Neural progenitor cell (in vitro differentiated cells): ENCODE measurements at places on chromosomes 1 and 21.
A peak's percentile ranks its signal among the peaks of the same experiment; 100 is the strongest.

- DNase-seq = no peak
- peaks cover 12% of the 10 kb centered on the region for H3K4me1 ChIP-seq
- H3K27ac ChIP-seq = no peak overlapping the region
- peaks cover 48% of the 10 kb centered on the region for H3K27me3 ChIP-seq
- no peak overlapping the region for H3K4me3 ChIP-seq
These were observed 7.7 kb downstream of the TLR5 start for GRCh38 chr1:223135176-223135942.

DNA sequence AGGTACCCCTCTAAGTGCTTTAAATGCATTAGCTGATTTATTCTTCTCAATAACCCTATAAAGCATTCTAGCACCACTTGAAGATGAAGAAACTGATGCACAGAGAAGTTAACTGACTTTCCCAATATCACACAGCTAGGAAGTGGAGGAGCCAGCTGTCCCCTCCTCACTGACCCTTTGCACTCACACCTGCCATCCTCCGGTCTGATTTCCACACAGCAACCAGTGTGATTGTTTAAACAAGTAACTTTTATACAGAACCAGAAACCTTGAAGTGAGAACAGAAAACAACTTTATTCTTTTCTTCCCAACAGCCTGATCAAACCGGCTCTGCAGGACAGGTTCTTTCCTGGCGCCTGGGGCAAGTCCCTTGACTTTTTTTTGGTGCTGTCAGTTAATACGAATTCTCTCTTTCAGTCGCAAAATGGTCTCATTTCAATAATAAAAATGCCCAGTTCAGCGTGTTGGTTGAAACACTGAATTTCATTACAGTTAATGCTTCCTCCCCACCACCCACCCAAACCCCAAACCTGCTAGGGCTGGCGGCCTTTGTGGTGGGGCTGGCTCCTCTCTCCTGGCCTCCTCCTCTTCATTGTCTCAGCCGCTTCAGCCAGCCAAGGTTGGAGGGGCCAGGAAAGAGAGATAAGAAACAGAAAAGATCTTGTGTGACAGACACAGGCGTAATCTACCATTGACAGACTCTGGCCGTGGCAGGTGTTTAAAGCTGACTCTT, 26.4 kb upstream of the EEIG2 start:
- H3K4me1 ChIP-seq = no peaks in the 10 kb centered on the region
- no peak overlapping the region for H3K4me3 ChIP-seq
- no peaks in the 10 kb centered on the region for H3K27me3 ChIP-seq
- DNase-seq = no peak
- H3K36me3 ChIP-seq = no peaks in the 10 kb centered on the region

DNA sequence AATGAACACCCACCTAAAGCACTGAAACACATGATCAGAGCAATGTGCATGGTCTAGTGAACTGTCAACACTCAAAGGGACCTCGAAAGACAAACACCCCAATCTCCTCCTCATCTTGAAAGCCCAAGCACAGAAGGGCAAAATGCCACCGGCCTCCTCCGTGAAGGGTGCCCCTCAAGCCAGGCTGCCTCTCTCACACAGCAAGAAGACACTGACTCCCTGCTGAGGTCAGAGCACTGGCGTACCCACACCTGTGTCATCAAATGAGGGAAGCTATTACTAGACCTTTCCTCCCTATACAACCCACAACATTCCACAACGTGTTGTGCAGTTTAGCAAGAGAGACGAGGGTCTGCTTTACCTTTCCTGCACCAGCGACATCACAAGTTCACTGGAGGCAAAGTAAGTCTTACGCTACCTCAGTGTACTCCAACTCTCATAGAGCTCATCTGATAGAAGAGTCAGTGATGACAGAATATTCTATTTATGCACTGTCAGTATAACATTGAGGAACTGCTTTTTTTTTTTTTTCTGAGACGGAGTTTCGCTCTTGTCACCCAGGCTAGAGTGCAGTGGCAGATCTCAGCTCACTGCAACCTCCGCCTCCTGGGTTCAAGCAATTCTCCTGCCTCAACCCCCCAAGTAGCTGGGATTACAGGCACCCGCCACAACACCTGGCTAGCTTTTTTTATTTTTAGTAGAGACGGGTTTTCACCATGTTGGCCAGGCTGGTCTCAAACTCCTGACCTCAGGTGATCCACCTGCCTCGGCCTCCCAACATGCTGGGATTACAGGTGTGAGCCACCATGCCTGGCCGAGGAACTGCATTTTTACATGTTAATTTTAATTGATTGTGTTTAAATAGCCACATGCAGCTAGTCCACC, 3.3 kb downstream of the SH3BP5L start:
- H3K27me3 ChIP-seq = no peaks in the 10 kb centered on the region
- H3K4me3 ChIP-seq = no peak overlapping the region
- DNase-seq = no peak
- H3K36me3 ChIP-seq = no peaks in the 10 kb centered on the region
- H3K27ac ChIP-seq = no peak overlapping the region

DNA sequence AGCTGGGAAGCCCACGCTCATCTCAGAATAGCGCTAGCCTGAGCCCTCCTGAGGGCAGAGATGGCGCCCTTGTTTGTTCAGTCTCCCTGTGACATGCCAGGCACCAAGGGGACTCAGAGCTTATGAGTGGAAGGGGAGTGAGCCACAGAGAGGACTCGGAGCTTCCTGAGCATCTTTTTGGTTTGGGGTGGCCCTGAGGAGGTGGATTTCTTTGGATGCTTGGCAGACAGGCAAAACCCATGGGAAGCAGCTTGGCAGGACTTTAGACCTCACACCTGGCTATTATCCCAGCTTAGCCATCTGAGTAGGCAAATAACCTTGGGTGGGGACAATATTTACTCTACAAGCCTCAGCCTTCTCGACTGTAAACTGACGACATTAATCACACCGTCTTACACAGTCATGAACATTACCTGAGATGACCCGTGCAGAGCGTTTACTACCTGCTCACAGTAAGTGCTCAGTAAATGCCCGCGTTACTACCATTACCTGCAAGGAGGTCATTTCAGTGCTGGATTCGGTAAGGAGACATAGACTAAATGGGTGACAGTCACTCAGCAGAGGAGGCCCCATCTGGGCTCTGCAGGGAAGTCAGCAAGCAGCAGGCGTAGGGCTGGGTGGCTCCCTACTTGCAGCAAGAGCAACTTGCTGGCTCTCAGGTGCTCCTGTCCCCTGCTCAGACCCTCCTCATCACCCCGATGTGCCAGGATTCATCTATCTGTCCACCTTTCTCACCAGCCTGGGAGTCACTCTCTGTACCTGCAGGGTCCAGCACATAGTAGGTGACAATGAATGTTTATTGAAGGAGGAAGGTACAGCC, 54.9 kb downstream of the KLHDC7A start:
- no peaks in the 10 kb centered on the region for H3K36me3 ChIP-seq
- no peak overlapping the region for H3K27ac ChIP-seq
- no peaks in the 10 kb centered on the region for H3K27me3 ChIP-seq
- no peak overlapping the region for H3K4me3 ChIP-seq

DNA sequence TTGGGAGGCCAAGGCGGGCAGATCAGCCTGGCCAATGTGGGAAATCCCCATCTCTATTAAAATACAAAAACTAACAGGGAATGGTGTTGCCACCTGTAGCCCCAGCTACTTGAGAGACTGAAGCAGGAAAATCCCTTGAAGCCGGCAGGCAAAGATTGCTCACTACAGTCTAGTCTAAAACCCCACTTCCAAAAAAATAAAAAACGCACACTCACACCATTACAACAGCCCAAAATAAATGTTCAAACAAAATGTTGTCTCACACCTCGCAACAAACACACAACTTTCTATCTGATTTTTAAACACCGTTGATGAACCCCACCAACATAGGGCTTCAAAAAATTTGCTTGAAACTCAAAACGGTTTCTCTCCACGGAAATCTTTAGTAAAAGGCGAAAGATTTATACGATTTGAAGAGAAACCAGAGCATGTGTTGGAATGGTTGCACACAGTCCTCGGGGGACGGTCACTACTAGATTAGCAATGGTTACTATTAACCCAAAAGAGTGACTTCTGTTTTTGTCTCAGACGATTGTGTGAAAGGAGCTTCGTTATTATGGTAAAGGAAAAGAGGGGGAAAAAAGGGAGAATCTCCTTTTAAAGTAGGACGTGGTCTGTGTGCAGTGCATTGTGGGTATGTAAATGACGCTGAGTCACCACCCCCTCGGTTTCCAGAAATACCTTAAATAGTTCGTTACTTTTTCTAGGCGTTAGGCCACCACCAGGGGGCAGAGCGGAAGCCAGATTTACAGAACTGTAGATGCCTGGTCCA, at the start of gene RNU5D-1:
RNU5D-1 (minus strand) TSS at position 430 of the 772 bp plus-strand sequence.
- H3K4me1 ChIP-seq = no peaks in the 10 kb centered on the region
- peak within 1 kb of the TSS; percentile 97 for H3K27ac ChIP-seq

- H3K36me3 ChIP-seq = no peaks in the 10 kb centered on the region
- H3K4me3 ChIP-seq = peak overlapping the region; percentile 19
- no peaks in the 10 kb centered on the region for H3K27me3 ChIP-seq
- H3K27ac ChIP-seq = no peak overlapping the region
These were observed 35.5 kb downstream of the TOMM20 start for GRCh38 chr1:235093013-235093695.
